ENCODE measurements at places on chromosomes 6 and 20. TPM values are rescaled to one million over a fixed set of nuclear protein-coding genes. Genes with fewer than 3 reads are reported as not detected.
A peak's percentile ranks its signal among the peaks of the same experiment; 100 is the strongest.

DNA sequence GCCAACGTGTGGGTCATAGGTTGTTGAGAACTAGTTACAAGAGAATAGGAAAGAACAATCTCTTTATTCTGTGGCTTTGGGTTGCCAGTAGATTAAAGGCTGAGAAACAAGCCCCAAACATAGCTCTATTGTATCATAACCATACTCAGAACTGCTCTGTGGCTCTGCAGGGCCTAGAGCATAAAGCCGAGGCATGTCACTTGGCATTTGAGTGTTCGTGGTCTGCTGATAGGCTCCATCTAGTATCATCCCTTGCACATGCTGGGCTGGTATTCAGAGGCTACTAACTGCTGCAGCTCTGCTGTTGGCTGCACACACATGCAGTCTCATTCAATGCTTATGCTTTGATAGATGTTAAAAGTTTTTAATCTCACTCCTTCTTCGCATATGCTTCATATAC is 157.9 kb downstream of the OGFRL1 start:
- DNase-seq: no peak

- DNase-seq: no peak
Observed at GRCh38 chr20:41162396-41162795, 25.1 kb downstream of the PLCG1 start.

DNA sequence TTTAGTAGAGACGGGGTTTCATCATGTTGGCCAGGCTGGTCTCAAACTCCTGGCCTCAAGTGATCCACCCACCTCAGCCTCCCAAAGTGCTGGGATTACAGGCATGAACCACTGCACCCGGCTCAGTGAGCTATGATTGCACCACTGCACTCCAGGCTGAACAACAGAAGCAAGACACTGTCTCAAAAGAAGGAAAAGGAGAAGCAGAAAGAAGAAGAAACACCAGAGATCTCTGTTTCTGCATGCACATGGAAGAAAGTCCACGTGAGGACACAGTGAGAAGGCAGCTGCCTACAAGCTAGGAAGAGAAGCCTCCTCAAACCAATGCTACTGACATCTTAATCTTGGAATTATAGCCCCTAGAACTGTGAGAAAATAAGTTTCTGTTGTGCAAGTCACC is 16.0 kb downstream of the ECT2L start:
- DNase-seq: no peak

- DNase-seq: no peak
Observed at GRCh38 chr6:44202972-44203750, 13.6 kb upstream of the MYMX start.

- no peak for DNase-seq
Observed at GRCh38 chr20:33728463-33728862, 3.3 kb upstream of the ZNF341 start.

GRCh38 chr6:38510205-38510604 is 129.5 kb downstream of the BTBD9 start:
- DNase-seq: peak; percentile 52

DUSP15 gene
- 1.2 TPM for total RNA-seq

GRCh38 chr20:37354210-37355195 is 8.6 kb downstream of the SRC start:
- DNase-seq: no peak

CLDN20 gene
- not detected for total RNA-seq

- DNase-seq: peak; percentile 39
Observed at GRCh38 chr20:14984768-14985622, 647.6 kb upstream of the FLRT3 start.

- peak; percentile 45 for DNase-seq
Observed at GRCh38 chr20:49186535-49187329, 1.4 kb downstream of the STAU1 start.

HLA-DQB2 gene
- total RNA-seq: not detected

GRCh38 chr6:134443009-134443408 is 125.1 kb upstream of the SGK1 start:
- DNase-seq: no peak

DNA sequence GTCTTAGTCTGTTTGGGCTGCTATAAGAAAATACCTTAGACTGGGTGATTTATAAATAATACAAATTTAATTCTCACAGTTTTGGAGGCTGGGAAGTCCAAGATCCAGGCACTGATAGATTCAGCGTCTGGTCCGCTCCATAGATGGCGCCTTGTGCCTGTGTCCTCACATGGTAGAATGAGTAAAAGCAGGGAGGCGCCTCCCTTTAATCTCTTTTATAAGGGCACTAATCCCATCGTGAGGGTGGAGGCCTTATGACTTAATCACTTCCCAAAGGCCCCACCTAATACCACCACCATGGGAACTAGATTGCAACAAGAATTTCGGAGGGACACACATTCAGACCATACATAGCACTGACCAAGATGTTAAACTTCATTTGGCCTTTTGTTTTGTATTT is 91.2 kb upstream of the TMEM181 start:
- no peak for DNase-seq

SAMD5 gene
- 0.93 TPM for total RNA-seq

DNA sequence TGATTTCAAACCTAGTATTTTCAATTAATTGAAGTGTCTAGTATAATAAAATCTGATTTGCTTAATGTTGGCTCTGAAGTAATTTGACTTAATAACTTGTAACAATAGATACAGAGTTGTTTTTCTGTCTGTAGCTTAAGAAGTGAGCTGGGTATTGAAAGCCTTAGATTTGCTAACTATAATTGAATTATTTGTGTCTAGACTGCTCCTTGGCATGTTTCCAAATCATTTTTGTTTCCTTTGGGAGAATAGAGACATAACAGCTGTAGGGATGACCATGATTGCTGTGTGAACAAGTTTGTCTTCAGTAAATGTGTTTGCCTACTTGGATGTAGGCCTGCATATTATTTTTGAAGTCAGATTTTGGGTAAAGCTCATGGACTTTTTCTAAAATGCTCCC is 115.4 kb downstream of the SCAF8 start:
- peak; percentile 4 for DNase-seq

DNA sequence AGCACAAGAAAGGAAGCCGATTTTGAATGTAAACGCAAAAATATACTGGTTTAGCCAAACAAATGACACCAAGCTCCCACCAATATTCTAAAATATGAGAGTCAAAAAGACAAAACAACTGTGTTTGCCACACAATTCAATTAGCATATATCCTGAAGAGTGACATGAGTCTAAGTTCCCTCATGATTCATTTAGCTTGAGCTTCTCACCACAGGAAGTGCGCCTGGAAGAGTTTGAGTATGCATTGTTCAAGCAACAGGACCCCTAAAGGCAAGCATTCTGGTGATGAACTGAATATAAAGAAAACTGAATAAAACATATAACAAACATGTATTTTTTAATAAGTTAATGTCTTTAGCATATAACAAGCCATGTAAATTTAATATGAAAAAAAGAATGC is 115.2 kb upstream of the RUNX2 start:
- peak; percentile 10 for DNase-seq

DNA sequence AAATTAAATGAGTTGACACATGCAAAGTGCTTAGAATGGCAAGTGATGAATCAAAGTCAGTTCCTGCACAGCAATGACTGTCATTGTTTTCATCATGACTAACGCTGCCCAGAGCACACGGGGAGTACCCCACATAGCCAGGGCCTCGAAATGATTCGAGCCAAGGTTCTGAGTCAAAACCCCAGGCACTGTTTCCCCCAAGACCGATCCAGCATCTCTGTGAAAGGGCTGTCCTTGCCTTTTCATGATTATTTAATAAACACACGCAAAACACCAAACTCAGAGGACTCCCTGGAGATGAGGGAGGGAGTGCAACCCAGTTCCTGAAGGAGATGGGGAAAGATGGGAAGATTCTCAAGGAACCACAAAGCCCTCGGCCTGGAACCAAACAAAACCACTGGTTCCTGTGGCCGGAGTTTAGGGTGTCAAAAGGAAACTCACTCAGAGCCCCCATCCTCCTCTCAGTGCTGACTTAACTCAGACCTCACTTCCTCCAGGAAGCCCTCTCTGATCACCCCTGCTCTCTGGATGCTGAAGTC is 3.8 kb downstream of the PREX1 start:
- peak; percentile 70 for DNase-seq

PRSS35 gene
- 3.9 TPM for total RNA-seq

DNA sequence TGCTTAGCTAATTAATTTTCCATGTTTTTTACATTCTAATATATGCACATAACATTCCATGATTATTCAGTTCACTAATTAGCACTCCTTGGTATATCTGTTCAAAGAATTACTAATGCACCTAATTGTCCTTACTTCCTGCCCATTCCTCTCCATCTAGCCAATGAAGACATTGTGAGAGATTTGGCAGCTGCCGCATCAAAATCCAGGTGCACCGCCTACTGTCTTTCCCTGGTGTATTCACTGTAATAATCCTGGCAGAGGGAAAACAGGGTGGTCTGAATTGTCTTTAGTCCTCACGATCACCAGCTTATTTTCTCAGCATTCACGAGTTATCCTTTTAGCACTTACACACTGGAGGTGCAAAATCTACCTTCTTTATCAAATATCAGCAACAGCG is 61.0 kb upstream of the SCGN start:
- DNase-seq: no peak

BPIFB1 gene
- not detected for total RNA-seq

DNA sequence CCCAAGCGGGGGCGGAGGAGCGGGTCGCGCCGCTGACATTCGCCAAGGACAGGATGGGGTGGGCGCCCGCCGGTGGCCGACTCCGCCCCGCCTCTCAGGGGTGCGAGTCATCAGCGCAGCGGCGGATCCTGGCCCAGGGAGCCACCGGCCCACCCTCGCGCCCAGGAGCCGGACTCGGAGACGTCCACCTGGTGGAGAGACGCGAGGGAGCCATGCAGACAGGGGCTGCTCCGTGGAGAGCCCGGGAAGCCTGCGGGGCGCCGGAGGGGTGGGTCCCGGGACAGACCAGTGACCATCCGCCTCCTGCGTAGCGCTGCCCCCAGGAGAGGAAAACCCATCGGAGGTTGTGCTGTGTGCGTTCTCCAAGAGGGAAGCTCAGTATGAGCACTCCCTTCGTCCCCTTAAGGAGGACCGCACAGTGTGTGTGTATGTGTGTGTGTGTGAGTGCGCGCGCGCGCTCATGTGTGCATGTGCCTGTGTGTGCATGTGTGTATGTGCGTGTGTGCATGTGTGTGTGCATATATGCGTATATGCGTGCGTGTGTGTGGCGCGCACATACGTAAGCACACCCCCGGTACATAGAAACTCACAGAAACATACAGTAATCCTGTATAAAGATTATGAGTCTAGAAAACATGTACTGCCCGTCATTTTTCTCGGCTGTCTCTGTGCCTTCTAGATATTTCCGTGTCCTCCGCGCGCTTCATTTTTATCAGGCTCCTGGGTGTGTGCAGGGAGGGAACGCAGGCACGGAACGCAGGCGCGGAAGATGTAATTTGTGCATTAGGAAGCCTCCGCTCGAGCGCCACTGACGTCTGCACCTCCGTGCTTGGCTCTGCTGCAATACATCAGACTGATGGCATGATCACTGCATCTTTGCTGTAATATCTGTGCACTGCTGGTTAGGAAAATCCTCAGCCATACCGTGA is 158.9 kb downstream of the TBXT start:
- peak; percentile 70 for DNase-seq

GRCh38 chr6:140909625-140910024 is 1223.1 kb upstream of the GJE1 start:
- peak; percentile 36 for DNase-seq

NOTCH4 gene
- 0.57 TPM for total RNA-seq

- DNase-seq: no peak
Observed at GRCh38 chr20:32595143-32595542, 10.0 kb upstream of the NOL4L start.

FAM162B gene
- total RNA-seq: not detected

EPB41L1 gene
- 35.0 TPM for total RNA-seq

- peak; percentile 85 for DNase-seq
Observed at GRCh38 chr6:130841128-130841728, 14.0 kb downstream of the SMLR1 start.

ACOT8 gene
- 22.6 TPM for total RNA-seq

LST1 gene
- total RNA-seq: not detected

DNA sequence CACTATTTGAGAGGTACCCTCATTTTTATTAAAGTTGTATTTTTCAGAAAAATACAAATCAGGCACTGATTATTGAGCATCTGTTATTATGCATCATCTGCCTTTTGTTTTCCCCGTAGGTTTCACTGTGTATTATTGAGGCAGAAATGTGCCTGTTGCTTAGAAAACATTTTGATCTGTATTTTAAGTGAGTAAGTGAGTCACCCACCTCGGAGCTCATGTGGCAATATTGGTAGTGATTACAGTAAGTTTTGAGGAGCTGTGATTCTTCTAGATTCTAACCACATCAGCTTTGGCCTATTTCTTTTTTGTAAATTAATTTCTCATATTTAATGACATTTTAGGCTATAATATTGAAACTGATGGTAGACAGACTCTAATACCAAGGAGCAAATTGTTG is 59.6 kb upstream of the LAMP5 start:
- DNase-seq: no peak

GRCh38 chr6:106334646-106335448 is 9.3 kb upstream of the ATG5 start:
- DNase-seq: peak; percentile 12

ADGRF1 gene
- 0.05 TPM for total RNA-seq

DNA sequence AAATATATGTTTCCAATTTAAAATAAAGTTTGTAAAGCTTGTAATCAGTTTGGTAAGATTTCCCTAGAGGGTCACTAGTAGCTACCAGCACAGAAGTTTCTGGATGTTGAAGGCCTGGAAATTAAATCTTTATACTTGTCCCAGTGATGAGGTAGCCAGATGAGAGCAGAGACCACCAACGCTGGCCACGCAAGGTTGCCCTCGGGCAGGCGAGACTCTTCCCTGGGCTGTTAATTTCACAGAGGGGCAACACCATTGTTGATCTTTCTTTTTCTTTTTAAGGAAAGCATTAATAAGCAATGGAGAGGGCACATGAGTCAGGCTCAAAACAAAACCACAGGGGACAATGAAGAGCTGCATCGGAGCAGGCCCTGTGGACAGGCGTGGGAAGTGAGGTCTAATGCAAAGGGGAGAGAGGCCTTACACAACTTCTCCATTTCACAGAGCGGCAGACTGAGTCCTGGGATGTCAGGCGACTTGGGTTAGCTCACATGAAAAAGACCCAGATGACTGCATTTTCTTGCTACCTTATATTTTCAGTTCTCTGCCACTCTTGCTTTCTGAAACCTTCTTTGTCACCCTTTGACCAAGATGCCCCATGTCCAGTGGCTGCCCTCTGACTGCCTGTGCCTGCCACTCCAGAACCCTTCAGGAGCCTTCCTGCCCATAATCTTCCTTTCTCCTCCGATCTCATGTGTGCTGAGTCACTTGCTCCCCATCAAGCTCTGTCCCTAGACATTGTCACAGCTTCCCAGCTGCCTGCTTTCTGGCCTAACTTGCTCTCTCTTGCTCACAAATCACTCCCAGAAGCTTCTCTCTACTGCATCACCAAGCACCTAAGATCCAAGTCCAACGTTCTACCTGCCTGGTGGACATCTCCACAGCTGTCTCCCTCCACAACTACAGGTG is 107.7 kb upstream of the CDYL start:
- peak; percentile 63 for DNase-seq

DNA sequence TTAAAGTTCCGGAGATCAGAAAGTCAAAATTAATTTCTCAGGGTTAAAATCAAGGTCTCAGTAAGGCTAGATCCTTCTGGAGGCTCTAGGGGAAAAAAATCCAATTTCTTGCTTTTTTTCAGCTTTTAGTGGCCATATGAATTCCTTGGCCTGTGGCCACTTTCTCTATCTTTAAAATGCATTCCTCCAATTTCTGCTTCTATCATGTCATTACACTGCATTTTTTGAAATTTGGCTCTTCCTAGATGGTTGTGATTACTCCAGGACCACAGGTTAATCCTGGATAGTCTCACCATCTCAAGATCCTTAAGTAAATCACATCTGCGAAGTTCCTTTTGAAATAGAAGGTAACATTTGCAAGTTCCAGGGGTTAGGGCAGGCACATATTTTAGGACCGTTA is 1294.9 kb upstream of the CITED2 start:
- peak; percentile 42 for DNase-seq

UST gene
- total RNA-seq: 15.3 TPM

SYCP2 gene
- total RNA-seq: 0.27 TPM

HSPA1L gene
- total RNA-seq: 1.1 TPM
